ENCODE measurements at places on chromosomes 7 and 10. TPM values are rescaled to one million over a fixed set of nuclear protein-coding genes. Genes with fewer than 3 reads are reported as not detected.
A peak's percentile ranks its signal among the peaks of the same experiment; 100 is the strongest.

OPN4 gene
- 0.93 TPM for polyA plus RNA-seq

- DNase-seq = no peak
Observed at GRCh38 chr10:124025152-124025551, 68.2 kb downstream of the CHST15 start.

DNA sequence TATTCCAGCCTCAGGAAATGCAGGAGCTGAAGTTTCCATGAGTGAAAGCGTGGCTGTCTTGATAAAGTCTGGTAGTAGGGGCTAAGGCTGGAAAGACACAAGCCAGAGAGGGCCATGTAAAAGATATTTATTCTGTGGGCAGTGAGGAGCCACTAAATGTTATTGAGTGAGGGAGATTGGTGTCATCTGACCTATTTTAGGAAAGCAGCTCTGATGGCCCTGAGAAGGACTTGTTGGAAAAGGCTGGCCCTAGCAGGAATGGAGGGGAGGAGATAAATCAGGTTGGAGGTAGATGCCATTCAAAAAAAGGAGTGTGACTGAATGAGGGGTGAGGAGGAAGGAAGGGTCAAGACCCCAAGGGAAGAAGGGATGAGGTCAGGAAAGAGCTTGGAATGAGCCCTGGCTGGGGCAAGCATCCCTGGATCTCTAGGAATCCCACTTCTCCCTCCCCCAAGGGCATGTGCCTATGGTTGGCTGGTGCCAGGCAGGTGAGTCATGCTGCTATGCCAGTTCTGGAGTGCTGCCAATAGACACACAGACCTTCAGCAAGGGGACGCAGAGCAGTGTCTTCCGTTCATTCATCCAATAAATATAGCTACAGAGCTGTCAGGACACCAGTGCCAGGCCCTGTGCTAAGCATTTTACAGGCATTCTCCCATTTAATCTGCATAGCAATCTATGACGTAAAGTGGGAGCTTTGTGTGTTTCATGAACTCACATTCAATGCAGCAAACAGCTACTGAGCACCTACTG, 2.0 kb downstream of the ANKRD2 start:
- no peak for DNase-seq

GRCh38 chr7:65307651-65308299, 65.9 kb upstream of the ZNF92 start:
- DNase-seq = no peak

- no peak for DNase-seq
Observed at GRCh38 chr7:64314566-64314965, 805 bp downstream of the ZNF736 start.

RP9 gene
- 16.3 TPM for polyA plus RNA-seq

- peak; percentile 46 for DNase-seq
Observed at GRCh38 chr10:34181553-34182300, 633.4 kb downstream of the PARD3 start.

DNA sequence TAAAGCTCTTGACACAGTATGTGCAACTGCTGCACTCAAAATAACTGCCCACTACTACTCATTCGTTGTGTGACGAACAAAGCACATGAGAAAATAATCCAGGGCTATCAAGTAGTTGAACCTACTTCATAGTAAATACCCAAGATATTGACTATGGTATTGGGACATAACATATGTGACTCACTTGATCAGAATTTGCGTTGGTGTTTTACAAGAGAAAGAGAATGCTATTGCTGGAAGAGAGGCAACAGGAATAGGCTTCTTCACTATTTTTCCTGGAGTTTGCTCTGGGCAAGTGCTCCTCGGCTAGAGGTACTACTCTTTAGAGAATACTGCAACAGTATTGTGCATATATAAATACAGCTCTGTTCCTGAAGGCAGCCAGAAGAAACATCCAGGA, 2.5 kb downstream of the DGKB start:
- no peak for DNase-seq

GRCh38 chr10:10629512-10629911, 388.2 kb upstream of the CELF2 start:
- DNase-seq = no peak

AKR1D1 gene
- not detected for polyA plus RNA-seq

TAS2R3 gene
- 0.18 TPM for polyA plus RNA-seq

DNA sequence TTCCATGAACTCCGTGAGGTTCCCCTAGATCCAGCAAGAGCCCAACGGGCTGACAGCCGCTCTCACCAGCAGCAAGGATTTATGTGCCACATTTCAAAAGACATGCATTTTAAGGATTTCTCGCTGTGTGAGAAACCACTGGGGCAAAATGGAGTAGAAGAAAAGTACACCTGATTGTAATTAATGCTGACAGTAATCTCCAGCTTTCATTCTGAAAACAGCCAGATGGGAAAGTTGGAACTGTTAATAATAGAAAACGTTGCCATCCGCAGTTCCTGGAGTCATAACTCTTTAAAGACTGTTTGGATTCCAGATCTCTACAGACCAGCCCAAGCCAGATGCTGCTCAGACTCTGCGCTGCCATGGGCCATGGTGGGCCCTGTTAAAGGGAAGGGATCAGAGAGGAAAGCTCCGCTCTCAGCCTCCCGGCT, 216.9 kb upstream of the GLI3 start:
- DNase-seq = no peak

DNA sequence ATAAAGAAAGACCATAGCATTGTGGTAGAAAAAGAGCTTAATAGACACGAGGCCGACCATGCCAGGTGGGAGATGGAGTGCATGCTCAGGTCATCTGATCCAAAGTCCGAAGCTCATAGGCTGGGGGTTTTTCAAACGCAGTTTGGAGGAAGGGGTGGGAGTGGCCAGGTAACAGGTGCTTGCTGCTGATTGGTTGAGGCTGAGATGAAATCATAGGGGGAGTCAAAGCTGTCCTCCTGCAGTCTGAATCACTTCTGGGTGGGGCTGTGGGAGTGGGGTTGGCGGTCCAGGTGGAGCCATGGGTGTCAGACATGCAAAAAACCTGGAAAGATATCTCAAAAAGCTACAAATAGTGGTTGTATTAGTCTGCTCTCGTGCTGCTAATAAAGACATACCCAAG, 2.8 kb upstream of the ERCC6 start:
- no peak for DNase-seq

BTBD16 gene
- not detected for polyA plus RNA-seq

DNA sequence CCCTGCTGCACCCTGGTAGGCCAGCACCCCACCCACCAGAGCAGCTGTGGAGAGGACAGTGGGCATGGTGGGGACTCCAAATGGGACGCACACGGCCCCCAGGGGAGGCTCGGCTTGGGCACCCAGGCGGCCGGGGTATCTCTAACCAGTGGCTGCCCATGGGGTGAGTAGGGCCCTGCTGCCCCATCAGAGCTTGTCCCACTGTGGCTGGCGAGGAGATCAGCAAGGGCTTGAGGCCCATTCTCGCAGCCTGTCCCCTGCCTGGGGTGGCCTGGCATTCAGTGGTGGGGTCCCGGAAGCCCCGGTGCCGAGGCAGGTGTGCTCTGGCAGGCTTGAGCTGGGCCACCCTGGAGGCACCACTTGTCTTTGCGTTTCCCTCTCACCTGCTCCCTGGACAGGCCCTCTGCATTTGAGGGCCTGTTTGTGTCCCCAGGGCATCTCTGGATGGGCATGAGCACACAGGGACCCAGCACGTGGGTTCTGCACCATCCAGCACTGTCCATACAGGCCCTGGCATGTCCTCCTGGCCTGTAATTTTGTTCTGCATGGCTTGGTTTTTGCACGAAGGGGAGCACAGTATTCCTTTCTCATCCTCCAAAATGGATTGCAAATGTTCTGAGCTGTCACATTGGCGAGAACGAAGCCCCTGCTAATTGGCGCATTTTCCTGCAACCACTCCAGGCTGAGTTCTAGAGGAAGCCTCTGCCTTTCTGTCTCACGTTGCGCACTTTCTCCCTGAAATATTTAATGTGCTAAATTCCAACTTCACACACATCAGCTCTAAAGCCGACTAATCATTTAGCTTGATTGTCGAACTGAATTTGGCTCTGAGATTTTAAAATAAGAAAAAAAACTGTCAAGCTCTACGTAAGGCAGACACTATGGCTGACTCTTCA, 27.2 kb downstream of the PWWP2B start:
- no peak for DNase-seq

DDC gene
- 0.41 TPM for polyA plus RNA-seq

DNA sequence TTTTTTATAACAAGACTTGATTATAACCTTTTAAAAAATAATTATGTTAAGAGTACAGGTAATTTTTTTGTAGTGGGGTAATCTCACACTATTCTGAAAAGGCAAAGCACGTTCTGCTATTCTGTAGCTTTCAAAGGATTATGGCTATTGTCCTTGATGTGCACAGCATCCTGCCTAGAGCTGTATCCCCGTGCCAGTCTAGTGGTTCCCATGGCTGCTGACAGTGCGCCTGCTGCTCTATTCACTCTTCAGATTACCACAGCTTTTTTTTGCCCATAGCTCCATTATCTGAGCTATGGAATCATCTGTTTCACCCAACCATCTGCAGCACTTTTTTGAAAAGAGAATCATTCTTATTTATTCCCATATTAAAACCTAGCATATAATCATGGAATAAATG, 723.4 kb downstream of the PHTF2 start:
- no peak for DNase-seq

FGL2 gene
- 8.3 TPM for polyA plus RNA-seq

- DNase-seq = no peak
Observed at GRCh38 chr7:127034186-127034806, 218.4 kb downstream of the GRM8 start.

DNA sequence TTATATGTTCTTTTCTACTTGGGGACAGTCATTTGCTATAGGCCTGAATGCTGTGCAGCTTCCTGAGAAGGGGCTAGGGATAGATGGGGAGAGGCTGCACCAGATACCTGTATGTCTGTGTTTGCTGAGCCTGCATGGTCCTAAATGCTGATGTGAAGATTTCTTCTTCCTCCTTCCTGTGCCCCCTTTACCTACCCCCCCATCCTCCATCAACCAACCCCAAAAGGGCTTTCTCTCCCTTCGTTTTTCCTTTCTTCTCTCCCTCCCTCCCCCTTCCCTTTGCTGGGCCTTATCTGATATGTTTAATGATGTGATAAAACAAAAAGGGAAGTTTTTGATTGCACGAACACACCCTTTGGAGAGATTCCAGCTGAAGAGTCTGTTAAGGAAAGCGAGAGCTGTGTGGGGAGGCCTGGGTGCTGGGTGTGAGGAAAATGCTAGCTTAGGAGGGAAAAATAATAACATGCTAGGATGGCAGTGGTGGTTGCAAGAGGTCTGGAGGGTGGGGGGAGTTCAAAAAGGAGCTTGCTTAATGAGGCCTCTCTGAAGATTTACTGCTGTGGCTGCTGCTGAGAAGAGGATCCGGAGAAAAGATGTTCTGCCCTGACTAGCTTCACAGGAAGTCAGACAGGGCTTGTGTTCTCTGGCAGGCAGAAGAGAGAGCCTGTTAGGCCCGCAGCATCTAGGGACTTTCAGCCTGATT, 101.8 kb downstream of the SAMD9 start:
- DNase-seq = no peak

MTG1 gene
- polyA plus RNA-seq = 25.3 TPM

GRCh38 chr10:97140902-97141745, 44.6 kb downstream of the SLIT1 start:
- no peak for DNase-seq

DNA sequence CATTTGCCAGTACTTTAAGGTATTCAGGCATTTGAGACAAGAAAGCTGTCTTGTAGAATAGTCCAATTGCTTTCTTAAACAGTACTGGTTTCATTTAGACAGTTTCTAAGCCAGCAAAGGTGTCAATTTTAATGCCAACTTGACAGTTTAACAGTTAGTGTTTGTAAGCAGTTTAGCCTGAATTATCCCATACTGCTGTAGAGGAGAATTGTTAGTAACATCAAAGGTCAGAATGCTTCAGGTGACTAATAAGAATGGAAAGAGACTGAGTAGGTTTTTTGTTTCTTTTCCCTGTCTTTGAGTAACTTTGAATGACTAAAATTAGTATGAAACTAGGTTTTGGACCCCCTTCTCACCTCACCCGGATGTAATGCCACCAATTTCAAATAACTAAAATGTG, 29.5 kb upstream of the VDAC2 start:
- DNase-seq = no peak

DNA sequence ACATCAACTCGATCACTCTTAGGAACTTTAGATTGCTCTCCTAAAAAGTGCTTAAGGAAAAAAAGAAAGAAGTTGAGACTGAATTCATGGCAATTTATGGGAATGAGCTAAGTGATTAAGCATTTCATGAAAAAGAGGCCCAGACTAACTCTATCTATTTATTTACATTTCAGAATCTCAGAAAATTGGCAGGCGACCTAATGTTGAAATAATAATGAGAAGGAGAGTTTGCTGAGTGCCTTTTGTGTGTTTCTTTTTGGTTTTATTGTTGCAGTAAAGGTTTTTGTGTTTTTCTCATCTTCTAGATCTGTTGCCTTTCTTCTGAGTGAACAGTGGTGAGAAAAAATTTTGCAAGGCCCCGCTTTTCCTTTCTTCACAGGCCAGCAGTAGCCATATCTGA, 3.8 kb downstream of the GRK5 start:
- no peak for DNase-seq

- no peak for DNase-seq
Observed at GRCh38 chr7:47179812-47180515, 401.9 kb downstream of the TNS3 start.

DNA sequence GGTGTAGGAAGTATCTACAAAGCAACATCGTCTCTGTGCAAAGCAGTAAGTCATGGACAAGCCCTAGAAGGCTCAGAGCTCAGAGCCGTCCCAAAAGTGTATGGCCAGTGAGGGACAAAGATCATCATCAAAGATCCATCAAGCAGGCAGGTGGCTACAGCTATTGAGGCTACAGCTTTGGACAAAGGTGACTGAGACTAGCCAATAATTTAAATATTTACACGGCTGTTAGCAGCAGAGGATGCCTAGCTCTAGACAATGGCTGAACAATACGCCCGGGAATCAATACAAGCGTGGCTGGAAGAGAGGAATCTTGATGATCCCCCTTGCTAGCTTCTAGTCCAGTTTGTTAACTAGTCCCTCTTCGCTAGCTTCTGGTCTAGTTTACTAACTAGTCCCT, 17.9 kb downstream of the NMT2 start:
- DNase-seq = no peak

- DNase-seq = no peak
Observed at GRCh38 chr7:111730476-111731300, 168.4 kb upstream of the IMMP2L start.

ENTPD1 gene
- polyA plus RNA-seq = 5.3 TPM

ODAD2 gene
- 0.05 TPM for polyA plus RNA-seq

GRCh38 chr10:79070606-79071395, 2.0 kb downstream of the ZMIZ1 start:
- DNase-seq = peak; percentile 97

DNA sequence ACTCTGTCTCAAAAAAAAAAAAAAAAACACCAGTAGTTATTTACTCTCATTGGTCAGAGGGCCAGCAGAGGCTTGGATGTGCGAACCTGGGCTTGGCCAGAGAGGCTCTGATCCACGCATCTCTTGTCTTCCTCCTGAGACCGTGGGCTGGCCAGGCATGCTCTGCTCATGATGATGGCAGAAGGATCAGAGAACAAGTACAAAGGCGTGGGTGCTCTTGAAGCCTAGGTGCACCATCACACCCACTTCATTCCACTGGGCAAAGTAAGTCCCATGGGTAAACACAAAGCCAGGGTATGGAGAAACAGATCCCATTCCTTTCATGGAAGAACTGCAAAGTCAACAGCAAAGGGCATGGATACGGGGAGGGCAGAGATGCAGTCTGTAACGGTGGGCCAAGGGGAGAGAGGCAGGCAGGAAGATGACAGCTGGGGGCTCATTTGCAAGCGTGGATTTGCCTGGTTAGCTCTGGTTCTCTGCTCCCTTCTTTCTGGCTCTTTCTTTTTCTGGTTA, 128.2 kb upstream of the SDK1 start:
- no peak for DNase-seq

- DNase-seq = no peak
Observed at GRCh38 chr7:105105579-105105978, 91.6 kb downstream of the KMT2E start.
